T-helper 2 cell treated with Interferon-gamma antibody and Interleukin-4, amounts not matched to agents 100 ng/mL and 5 ng/mL, for 36 hours (primary cell): ENCODE measurements at places on chromosomes 12 and 14. TPM values are rescaled to one million over a fixed set of nuclear protein-coding genes. Genes with fewer than 3 reads are reported as not detected.

The KRT8 gene
- total RNA-seq = 0.39 TPM in 1 of 2 replicates, not detected in the other

The SEC23A gene
- 50.8 and 58.3 TPM in 2 replicates for total RNA-seq

The BMAL2 gene
- total RNA-seq = 35.2 and 36.5 TPM in 2 replicates

The ZNF891 gene
- 2.3 and 2.4 TPM in 2 replicates for total RNA-seq

The CLEC4A gene
- 0.25 and 0.32 TPM in 2 replicates for total RNA-seq

The CAPRIN2 gene
- 14.2 and 14.8 TPM in 2 replicates for total RNA-seq

The FLVCR2 gene
- total RNA-seq = 0.91 and 1.1 TPM in 2 replicates

The MYF6 gene
- total RNA-seq = not detected in 2 replicates

The ANO2 gene
- total RNA-seq = not detected in 2 replicates

The DNM1L gene
- total RNA-seq = 71.7 and 72.2 TPM in 2 replicates

The FOS gene
- total RNA-seq = 3.6 and 4.3 TPM in 2 replicates

The RASSF9 gene
- not detected in 2 replicates for total RNA-seq

The CIROP gene
- not detected in 2 replicates for total RNA-seq

The EXOC3L4 gene
- total RNA-seq = not detected in 2 replicates

The SSPN gene
- not detected in 2 replicates for total RNA-seq

The IAPP gene
- total RNA-seq = not detected in 2 replicates

The TMEM116 gene
- total RNA-seq = 11.5 and 12.5 TPM in 2 replicates

The GALNT8 gene
- 2.1 and 2.9 TPM in 2 replicates for total RNA-seq

The BDKRB1 gene
- not detected in 2 replicates for total RNA-seq

The HOXC6 gene
- not detected in 2 replicates for total RNA-seq

The HOXC12 gene
- total RNA-seq = not detected in 2 replicates

The MEG3 gene
- total RNA-seq = not detected in 2 replicates

The DPPA3 gene
- total RNA-seq = not detected in 2 replicates

The RTN1 gene
- not detected in 2 replicates for total RNA-seq

The TPH2 gene
- not detected in 2 replicates for total RNA-seq

The KRT80 gene
- not detected in 2 replicates for total RNA-seq

The MBIP gene
- total RNA-seq = 21.8 and 24.4 TPM in 2 replicates

The CHGA gene
- total RNA-seq = not detected in 2 replicates

The TMEM30B gene
- total RNA-seq = 0.16 and 0.25 TPM in 2 replicates
